ENCODE measurements at places on chromosomes 5 and 9.

- DNase-seq: no peak
Observed at GRCh38 chr5:173757403-173758209, 130.5 kb upstream of the CPEB4 start.

GRCh38 chr5:139295346-139296057, 2.0 kb downstream of the MATR3 start:
- DNase-seq: no peak

DNA sequence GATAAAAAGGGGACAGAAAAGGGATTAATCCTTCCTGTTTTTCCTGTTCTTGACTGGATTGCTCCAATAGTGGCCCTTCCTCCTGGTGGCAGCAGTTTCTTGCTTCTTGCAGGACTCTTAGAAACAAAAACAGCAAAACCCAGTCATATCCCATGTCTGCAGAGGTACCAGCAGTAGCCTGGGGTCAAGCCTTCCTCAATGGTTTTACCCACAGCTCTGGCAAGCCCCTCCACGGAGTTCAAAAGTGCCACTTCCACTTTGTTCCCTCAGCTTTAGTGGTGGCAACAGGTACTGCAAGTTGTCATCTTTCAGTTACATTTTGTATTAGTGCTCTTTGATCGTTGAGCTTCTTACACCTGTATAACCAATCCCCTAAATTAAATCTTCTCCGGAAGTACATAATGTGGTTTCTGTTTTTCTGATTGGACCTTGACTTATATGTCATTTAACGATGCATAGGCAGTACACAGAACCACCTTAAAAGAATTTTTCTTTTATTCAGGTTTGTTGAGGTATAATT, 8.7 kb upstream of the RANBP6 start:
- peak; percentile 12 for DNase-seq

- DNase-seq: no peak
Observed at GRCh38 chr5:180646963-180647305, 2.5 kb downstream of the FLT4 start.

GRCh38 chr5:82314964-82315758, 37.0 kb upstream of the RPS23 start:
- DNase-seq: no peak

DNA sequence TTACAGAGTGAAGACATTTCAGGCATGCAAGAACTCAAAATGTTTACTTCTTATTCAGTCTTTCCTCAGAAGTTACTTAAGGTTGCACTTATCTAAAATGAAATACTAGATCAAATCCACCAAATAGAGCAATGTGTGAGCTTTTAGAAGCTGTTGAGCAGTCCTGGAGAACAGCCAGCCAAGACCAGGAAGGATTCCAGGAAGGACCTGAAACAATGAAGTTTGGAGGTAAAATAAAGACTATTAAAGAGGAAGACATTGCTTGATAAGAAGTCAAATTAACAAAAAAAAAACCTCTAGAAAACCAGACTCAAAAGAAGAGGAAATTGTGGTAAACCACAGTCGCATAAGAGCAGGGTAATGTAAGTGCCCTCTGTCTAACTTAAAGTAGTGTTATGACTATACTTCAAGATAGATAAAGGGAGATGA, 156.2 kb upstream of the S1PR3 start:
- DNase-seq: no peak

DNA sequence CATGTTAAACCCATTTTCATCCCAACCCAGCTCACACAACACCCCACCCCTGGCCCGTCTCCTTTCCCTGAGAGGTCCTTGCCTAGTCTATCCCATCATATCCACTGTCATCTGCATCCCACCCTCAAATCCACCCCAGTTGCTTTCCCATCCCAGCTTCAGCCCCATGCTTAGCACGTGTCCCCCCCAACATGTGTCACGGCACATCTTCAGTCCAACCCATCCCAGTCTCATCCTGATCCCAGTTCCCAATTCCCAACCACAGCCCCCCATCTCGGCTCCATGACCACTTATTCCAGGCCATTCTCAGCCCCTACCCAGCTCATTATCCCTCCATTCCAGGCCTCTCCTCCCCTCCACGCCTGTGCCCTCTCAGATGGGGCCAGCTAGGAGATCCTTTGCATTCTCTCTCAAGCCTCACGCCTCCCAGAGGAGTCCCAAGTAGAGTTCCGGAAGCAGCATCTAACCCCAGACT, 605 bp upstream of the DBN1 start:
- DNase-seq: no peak

GRCh38 chr9:130186839-130187522, 14.8 kb downstream of the NCS1 start:
- DNase-seq: no peak

All from GM12891 (cell line).